Activated gamma-delta T cell (primary cell): ENCODE measurements at places on chromosomes 1 and 21.

GRCh38 chr1:30132602-30133286 is 590.6 kb downstream of the MATN1 start:
- no peak for DNase-seq

DNA sequence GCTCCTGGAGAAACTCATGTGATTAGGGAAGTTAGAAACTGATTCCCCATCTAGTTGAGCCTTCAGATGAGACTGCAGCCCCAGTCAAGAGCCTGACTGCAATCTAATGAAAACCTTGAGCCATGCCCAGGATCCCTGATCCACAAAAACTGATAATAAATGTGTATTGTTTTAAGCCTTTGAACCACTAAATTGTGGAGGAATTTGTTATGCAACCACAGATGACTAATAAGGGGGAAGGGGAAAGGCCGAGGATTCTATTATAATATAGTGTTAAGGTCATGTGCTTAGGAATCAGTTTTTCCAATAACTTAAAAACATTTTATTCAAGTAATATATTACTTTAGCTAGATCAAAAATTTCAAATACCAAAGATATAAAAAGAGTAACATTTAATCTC is 52.8 kb upstream of the USP25 start:
- no peak for DNase-seq

DNA sequence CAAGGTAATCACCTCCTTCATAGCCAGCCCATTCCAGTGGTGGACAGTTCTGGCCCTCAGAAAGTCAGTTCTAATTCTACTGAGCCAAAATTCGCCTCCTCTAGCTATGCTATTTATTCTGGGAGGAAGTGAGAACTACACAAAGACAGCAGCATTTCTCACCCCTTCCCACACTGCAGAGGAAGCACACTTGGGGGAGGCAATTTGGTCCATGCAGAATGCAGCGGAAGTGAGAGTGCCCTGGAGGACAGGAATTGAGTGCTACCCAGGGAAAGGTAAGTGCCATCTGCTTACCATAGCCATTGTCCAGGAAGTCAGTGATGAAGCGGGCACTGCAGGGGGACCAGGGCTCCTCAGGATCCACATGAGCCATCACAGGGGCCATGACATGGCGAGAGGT is 3.7 kb downstream of the ADAMTS4 start:
- DNase-seq, result no peak

- DNase-seq, result no peak
Observed at GRCh38 chr21:15095326-15095725, 30.5 kb upstream of the NRIP1 start.

DNA sequence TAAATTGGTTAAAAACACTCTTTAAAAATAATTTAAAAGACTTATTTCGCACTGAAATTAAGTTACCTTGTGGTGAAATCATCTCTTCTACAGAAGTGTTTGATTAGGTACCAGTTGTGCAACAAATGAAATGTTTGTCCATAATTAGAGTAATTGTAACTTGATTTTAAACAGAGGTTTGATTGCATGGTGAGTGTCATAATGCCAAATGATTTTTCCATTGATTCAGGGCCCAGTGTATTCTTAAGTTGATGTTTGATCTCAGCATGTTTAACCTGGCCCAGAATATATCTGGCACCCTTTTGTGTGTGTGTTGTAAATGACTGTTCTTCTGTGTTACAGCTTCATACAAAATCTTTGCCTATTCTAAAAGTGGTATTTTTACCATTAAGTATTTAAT is 28.5 kb downstream of the LRRC8B start:
- no peak for DNase-seq
